ENCODE measurements at places on chromosomes 6 and 20.

GRCh38 chr6:89190741-89191140 is 26.4 kb downstream of the GABRR1 start:
- DNase-seq = no peak

- peak; percentile 33 for DNase-seq
These were observed 24.6 kb downstream of the SLCO4A1 start for GRCh38 chr20:62666736-62667529.

DNA sequence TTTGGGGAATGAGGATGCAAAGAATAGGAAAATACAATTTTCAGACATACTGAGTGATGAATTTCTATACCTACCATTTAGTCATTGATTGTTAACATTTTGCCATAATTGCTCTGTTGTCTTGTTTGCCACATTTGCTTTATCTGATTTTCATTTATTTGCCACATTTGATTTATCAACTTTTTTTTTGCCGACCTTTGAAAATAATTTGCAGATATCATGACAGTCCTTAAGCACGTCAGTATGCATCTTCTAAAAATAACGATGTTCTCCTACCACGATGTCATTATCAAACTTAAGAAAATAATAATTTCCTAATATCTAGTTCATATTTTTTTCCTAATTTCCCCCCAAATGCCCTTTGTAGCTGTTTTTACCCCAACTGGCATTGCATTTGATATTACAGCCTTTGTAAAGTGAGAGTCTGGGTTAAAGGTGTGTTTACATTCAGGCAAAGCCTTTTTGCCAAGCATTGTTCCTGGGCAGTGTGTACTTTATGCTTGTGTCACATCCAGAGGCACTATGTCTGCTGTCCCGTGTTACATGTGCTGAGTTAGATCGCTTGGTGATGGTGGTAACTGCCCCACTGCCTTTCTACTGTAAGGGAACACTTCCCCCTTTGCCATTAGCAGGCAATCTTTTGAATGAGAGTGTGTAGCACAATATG is 26.4 kb downstream of the SEC23B start:
- DNase-seq = no peak

- no peak for DNase-seq
These were observed 65.4 kb upstream of the SLCO4A1 start for GRCh38 chr20:62576815-62577489.
